ENCODE measurements at places on chromosomes 3 and 15.

DNA sequence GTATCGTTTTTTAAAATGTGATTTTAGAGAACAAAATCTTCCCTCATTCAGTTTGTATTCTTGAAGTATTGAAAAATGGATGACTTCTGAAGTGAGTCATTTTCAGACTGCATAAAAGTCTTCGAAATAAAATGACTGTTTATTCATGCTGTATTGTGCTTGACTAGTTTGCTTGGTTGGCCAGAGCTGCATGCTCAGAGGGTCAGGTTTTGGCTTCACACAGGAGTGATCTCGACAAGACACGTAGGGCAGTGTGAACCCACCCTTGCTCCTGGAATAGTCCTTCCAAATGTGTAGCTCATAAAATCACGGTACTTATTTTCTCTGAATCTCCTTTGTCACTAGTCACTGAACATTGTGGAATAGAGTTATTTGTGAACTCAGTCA lies 73.3 kb downstream of the FNDC3B start:
- no peak for DNase-seq

- peak; percentile 3 for DNase-seq
These were observed 426.5 kb upstream of the RASGRP1 start for GRCh38 chr15:38991126-38991525.

DNA sequence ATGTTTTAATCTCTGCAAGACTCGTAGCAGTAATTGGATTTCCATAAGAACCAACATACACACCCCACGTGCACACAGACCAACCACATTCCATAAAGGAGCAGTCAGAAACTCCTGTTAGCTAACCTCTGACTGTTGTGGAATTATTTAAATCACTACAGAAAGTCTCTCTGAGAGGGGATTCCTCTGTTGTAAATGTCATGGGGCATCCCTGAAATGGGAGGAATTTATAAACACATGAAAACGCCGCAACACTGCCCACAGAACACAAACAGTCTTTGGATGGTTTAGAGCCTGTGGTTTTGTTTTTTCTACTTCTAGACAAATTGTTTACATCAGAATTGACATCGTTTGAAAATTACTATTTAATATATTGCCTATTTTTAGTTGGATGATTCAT lies 740.1 kb upstream of the GRM7 start:
- DNase-seq: no peak

DNA sequence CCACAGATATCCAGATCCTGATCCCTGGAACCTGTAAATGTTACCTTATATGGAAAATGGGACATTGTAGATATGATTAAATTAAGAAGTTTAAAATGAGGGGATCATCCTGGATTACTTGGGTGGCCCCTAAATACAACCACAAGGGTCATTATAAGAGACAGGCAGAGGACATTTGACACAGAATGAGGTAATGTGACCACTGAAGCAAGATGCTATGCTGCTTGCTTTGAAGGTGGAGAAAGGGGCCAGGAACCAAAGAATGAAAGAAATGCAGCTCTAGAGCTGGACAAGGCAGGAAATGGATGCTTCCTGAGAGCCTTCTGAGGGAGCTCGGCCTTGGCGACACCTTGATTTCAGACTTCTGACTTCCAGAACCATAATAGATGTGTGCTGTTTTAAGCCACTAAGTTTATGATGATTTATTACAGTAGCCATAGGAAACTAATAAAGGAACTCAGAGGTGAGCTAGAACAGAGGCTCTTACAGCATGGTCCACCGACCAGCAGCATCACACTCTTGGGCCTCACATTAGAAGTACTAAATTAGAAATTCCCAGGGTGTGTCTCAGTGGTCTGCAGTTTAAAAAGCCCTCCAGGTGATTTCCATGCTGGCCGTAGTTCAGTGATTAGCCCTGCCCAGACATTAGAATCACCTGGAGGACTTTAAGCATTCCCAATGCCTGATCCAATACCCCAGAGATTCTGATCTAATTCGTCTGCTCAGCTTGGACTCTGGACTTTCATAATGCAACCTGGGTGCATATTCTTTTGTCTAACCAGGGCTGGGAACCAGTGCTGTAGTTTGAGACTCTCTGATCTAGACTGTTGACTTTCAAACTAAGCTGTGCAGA lies 7.5 kb downstream of the COLQ start:
- no peak for DNase-seq

- DNase-seq: no peak
These were observed 5.8 kb downstream of the TASOR start for GRCh38 chr3:56677286-56677685.

DNA sequence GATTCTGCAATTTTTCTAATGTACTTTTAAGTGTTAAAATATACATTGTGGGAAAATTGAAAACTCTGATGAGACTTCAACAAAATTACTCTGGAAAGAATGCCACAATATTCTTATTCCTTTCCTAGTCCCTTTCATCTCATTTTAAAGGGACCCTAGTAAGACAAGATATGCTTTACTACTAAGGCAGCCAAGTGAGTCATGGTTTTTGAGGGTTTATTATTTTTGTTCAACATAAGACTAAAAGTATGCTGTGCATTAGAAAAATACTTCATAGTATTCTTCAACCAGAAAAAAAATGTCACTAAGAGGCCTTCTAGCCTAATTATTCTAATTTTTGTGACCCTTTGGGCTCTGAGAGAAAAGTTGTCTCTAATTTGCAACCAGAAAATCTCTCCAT lies 7.4 kb downstream of the IL12A start:
- DNase-seq: no peak

DNA sequence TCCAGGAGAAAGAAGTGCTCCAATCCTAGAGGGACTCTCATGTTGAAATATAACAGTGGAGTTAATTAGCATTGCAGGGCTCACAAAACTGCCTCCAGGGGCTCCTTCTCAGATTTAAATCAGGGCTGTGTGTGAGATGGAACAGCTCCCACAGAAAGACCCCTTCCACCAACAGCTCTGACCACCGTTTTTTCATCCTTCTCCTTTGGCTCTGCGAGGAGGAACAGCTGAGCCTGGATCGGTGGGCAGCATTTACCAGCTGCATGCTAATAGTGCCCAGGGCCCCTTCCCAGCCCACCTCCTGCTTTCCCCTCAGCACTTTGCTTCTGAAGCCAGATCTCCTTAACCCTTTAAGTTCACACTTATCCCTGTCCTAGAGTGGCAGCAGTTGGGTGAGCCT lies 119.2 kb upstream of the UBE2E1 start:
- no peak for DNase-seq

- DNase-seq: no peak
These were observed 28.2 kb downstream of the POC1A start for GRCh38 chr3:52126036-52126435.

DNA sequence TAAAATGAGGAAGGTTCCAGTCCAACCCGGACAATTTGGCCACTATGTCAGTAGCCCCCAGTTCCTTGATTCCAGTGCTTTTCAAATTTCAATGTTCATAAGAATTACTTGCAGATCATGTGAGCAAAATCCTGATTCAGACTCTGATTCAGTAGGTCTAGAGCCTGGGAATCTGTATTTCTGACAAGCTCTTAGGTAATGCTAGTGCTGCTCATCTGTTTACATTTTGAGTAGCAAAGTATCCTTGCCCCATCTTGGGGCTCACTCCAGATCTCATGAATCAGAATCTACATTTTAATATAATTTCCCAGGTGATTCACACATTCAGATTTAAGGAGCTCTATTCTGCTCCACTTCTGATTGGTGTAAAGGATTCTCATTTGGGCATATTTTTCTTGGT lies 142.0 kb downstream of the NAALADL2 start:
- no peak for DNase-seq

GRCh38 chr3:149333176-149333859 lies at the start of gene TM4SF18:
TM4SF18 (minus strand) TSS chr3:149333636; CDS start chr3:149333382, 254 bp downstream.
- DNase-seq: no peak

- no peak for DNase-seq
These were observed 38.7 kb downstream of the ZBTB38 start for GRCh38 chr3:141407047-141407446.

- no peak for DNase-seq
These were observed 181.6 kb downstream of the CFAP20DC start for GRCh38 chr3:58868097-58868779.

DNA sequence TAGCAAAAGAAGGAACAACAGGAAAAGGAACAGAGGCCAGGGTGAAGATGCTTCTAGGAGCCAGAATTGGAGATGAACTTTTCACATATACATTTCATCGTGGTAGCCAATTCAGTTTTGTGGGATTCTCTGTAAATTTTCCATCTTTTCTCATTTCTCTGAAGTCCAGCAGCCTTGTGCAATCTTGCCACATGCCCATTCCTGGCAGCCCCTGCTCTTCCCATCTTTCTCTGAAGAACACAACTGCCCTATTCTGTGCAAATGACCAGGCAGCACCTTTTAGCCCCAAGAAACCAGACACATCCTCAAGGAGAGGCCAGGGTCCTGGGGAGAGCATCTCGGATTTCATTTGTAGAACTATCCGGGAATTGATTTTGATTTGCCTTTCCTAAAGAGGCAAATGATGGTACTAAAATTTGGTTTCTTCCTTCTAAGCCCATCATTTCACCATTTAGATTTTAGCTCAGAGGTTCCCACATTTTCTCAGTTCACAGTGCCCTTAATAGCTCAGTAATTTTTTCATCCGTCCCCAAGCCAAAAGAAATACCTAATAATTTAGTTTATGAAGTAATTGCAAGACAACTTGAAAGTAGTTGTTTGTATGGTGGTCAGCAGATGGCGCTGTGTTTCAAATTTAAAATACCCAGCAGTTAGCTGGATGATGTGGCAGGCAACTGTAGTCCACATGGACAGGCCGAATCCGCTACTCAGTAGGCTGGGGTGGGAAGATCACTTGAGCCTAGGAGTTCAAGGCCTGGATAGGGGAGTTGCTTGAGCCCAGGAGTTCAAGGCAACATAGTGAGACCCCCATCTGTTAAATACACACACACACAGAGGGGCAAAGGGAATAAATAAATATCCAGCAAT lies 61.3 kb upstream of the ACKR4 start:
- DNase-seq: peak; percentile 70

Measured in NCI-H524 (cell line).